ACHN (cell line): ENCODE measurements at places on chromosomes 11 and 22.
A peak's percentile ranks its signal among the peaks of the same experiment; 100 is the strongest.

DNA sequence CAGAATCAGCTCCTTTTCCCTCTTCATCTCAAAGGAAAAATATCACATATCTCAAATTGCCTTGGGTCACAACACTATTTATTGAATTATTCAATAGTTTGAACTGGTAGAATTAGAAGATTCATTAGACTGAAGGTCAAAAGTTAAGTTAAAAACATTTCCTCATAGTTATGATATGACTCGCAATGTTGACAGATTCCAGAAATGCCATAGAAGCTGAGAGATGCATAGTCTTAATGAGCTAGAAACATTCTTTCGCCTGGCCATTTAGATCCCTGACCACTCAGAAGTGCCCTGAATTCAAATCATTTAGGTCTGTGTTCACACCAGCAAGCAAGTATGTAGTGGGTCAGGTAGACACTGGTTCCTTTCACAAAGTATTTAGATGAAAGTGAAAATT is 44.4 kb downstream of the FAT3 start:
- DNase-seq: peak; percentile 91

- peak; percentile 9 for DNase-seq
Measured at GRCh38 chr11:130580372-130580771, 131.9 kb downstream of the ADAMTS15 start.

GRCh38 chr11:1148752-1149180 is 9.0 kb upstream of the MUC5AC start:
- DNase-seq: no peak

GRCh38 chr22:37428649-37429586 is 1.6 kb upstream of the ELFN2 start:
- peak; percentile 72 for DNase-seq

DNA sequence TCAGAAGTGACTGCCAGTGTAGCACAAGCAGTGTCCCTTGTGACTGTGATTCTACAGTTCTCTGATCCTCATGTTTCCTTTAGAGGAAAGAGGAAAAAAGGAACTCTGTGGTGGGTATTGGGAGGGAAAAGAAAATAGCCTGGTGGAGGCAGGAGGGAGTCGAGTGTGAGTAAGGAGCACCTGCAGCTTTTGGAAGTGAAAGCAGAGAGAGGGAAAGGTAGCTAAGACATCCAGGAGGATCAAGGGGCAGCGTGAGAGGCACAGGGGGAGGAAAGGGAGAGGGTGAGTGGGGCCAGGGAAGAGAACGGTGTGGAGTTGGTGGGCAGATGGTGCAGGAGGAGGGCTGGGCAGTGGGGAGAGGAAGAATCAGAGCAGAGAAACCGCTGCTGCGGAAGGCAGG is 12.4 kb downstream of the TMA7B start:
- no peak for DNase-seq

DNA sequence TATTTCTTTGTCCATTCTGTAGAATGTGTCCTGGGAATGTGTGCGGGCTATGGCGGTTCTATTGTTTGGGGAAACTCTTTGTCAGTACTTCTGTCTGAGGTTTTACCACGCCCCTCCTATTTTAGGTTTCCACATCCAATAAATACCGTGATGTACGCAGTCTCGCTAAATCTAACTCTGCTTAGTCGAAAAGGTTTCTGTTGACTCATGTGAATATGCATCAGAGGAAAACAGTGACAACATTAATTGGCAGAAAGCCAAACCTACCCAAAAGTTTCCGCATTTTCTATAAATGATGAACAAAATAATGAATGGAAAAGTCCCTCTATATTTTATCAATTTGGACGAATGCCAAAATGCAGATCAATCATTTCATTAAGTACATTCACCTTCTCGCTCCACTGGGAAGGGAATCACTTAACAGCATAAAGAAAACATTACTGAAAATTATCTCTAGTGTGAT is 143.4 kb downstream of the MAML2 start:
- no peak for DNase-seq

DNA sequence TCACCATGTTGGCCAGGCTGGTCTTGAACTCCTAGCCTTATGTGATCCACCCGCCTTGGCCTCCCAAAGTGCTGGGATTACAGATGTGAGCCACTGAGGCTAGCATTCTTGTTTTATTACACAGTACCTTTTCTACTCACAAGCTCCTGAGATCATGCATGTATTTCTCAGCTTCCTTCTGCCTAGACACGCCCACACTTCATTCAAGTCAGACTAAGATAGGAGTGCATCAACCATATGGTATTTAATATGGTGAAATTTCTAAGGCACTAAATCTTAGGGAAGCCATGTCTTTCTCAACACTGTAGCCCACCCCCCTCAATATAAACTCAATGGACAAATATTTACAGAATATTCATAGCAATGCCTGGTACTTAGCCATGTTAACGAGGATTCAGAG is 62.1 kb downstream of the SLC25A17 start:
- no peak for DNase-seq

DNA sequence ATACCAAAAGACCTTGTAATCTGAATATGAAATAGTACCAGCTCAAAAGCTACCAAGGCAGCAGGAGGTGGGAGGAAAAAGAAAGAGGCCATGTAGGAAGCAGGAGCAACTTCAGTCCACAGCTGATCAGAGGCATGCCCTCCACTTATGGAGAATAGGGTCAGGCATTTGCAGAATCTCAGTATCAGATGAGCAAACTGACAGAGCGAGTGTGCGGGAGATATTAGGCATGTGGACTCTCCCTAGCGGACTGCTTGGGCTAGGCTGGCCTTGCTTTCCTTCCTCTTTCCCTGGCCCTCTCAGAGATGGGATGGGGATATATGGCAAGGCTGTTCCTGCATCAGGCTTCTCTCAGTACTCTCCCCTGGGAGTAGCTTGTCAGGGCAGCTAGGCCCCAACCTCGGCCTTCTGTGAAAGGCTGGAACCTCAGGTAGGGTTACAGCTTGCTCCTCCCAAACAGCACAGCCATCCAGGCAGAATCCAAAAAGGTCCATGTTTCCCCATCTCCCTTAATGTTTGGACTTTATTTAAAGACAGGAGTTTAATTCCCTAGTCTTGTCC is 37.0 kb downstream of the ETS1 start:
- DNase-seq: no peak

- DNase-seq: no peak
Measured at GRCh38 chr11:71223671-71224660, 28.4 kb downstream of the SHANK2 start.

DNA sequence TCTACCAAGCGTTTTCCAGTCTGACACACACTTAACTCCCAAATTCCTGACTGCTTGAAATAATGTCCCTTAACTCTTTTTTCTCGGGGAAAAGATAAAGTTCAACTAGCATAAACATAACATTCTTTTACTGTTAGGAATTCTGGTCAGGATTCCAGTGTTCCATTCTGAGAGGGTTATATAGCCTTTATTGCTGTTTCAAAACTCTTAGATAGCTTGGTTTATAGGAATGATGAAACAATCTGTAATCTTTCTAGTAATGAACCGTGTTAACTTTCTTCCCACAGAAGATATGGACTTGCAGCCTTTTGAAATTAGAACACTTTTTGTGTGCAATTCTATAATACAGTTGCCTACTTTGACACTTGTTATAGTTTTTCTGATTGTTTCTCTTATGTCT is 8.6 kb downstream of the REXO2 start:
- no peak for DNase-seq

DNA sequence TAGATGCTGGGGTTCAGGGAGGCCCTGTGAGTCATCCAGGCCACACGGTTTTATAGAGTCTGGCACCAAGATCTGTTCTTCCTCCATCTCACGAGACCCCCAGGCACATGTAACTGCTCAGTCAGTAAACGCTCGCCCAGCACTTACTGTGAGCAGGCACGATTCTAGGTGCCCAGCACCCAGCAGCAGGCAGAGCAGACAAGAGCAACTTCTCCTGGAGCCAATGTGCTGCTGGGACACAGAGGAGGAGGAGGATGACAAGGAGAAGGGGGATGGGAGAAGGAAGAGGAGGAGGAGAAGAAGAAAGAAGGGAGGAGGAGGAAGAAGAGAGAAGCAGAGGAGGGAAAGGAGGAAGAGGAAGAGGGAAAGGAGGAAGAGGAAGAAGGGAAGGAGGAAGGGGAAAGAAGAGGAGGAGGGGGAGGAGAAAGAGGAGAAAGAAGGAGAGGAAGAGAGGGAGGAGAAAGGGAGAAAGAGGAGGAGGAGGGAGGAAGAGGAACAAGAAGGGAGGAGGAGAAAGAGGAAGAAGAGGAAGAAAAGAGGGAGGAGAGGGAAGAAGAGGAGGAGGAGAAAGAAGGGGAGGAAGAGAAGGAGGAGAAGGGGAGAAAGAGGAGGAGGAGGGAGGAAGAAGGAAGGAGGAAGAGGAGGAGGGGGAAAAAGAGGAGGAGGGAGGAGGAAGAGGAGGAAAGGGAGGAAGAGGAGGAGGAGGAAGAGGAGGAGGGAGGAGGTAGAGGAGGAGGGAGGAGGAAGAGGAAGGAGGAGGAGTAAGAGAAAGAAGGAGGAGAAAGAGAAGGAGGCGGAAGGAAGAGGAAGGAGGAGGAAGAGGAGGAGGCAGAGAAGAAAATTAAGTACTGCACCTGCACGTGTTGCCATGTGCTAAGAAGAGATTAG is 77.6 kb upstream of the RTL6 start:
- no peak for DNase-seq

DNA sequence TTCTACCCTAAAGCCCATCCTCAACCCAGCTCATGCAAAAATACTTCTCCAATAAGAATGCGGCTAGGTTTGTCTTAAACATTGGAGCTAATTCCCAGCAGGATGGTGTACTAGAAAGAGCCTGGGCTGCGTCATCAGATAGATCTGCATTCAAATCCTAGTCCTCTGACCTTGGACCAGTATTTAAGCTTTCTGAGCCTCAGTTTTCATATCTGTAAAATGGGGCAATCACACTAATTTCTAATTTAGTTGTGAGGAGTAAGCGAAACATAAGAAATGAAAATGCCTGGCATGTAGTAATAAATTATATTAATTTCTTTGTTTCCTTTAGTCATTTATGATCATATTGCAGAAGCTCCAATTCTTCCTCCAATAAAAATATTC is 32.2 kb upstream of the ACCSL start:
- no peak for DNase-seq
